Fibroblast of skin of abdomen (primary cell): ENCODE measurements at places on chromosomes 16 and 17.
A peak's percentile ranks its signal among the peaks of the same experiment; 100 is the strongest.

DNA sequence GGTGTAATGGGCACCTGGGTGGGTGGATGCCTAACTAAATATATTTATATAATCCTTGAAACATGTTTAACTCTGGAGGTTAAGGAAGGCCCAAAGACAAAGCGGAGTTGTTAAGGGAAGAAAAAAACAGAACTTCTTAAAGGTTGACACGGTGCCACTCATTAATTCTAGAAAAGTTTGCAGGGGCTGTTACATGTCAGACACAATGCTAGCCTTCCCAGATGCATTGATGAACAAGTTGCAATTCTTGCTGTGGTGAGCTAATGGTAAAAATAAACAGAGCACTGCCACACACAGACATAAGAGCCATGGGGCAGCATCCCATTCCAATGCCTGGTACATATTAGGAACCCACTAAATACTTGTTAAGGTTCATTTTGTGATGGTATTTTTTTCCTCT, 109.5 kb downstream of the CDH13 start:
- no peak for DNase-seq

GRCh38 chr17:21194226-21194625, 19.7 kb downstream of the TMEM11 start:
- no peak for DNase-seq

- no peak for DNase-seq
Measured at GRCh38 chr16:85309656-85310587, 197.7 kb upstream of the CIBAR2 start.

- no peak for DNase-seq
Measured at GRCh38 chr17:30567231-30568116, 90.3 kb downstream of the GOSR1 start.

- no peak for DNase-seq
Measured at GRCh38 chr17:31531336-31531980, 140.0 kb downstream of the RAB11FIP4 start.

GRCh38 chr17:14921936-14922335, 343.2 kb downstream of the PMP22 start:
- no peak for DNase-seq

DNA sequence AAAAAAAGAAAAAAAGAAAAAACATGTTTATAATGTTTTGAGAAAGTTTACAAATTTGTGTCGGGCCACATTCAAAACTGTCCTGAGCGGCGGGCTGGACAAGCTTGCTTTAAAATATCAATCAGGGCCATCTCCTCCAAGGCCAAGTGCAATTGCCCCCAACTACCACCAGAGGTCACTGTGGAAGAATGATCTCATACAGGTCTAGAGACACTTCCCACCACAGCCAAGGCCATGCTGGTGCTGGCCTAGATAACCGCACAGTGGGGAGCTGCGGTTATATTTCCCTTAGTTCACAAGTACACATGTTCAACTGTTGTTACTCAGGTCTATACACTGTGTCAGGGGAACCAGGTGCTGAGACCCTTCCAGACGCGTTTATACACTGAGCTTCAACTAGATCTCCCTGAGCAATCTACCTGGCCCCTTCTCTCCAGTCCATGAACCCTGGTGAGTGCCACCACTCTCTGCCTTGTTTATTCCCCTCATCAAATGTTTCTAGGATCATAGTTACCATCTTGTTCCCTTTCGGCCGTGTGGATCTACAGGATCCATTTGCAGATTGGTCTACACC, 83.8 kb upstream of the CCL2 start:
- peak; percentile 42 for DNase-seq

DNA sequence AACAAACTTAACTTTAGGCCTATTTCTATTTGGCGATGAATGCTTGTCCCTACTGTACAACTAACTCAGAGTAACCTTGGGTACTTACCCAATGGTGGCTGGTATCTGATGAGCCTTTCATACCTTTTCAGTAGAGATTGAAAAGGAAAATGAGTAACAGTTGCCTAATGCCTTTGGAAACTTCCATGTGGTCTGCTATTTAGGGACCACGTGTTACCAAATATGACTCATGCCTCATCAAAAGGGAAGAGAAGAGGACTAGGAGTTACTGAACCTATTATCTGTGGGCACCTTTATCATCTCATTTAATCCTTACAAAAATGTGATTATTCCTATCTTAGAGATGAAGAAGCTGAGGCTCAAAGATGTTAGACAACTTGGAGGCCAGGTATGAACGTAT, 8.1 kb downstream of the MYOCD start:
- peak; percentile 27 for DNase-seq

GRCh38 chr16:11393861-11394592, 48.8 kb downstream of the RMI2 start:
- DNase-seq = no peak

DNA sequence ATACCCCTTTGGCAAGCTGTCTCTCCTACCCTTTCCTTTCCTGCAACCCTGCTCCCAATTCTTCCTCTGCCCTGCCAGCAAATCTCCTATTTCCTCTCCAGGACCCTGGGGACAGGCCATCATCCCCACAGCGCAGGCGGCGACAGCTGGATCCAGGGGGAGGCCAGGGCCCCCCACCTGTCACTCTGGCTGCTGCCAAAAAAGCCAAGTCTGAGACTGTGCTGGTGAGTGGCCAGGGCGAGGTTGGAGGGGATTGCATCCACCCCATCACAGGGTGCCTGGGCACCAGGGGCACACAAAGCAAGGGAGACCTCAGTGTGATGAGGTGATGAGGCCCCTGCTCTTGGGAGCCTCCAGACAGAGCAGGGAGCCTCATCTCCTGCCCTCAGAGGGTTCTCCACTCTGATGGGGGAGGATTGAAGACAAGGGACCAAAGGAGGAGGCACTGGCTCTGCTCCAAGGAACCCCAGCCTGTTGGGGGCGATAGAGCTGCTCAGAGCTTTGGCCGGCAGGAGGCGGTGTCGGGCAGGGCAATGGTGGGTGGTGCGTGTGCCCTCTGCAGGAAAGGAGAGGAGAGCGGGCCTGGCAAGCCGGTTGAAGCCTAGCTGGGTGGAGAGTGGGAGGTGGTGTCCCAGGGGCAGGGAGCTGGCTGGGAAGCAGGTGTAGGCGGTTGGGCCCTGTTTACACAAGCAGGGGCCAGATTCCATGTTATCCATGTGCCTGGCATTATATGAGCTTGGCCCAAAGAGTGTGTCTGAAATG, 15.6 kb upstream of the PDK2 start:
- DNase-seq = no peak

DNA sequence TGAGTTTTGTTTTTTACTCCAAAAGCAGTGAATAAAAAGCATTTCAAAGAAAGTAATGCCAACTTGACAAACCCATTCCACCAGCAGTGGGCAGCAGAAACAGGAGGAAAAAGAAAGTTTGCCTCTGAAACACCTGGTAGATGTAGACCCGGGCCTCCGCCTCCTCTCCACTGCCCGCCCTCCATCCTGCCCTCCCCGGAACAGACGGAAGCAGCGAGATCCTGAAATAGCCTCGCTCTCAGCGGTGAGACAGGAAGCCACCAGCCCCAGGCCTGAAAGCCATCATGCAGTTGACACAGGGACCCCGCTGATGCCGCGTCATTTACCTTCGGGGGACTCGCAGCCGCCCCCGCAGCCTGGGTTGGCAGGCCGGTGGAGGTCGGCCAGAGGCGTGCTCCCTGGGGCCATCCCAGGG, 67.8 kb downstream of the C16orf78 start:
- no peak for DNase-seq

- DNase-seq = peak; percentile 86
Measured at GRCh38 chr17:54948380-54948779, 20.1 kb downstream of the COX11 start.

- DNase-seq = no peak
Measured at GRCh38 chr17:76727745-76728456, 1.3 kb downstream of the METTL23 start.

- peak; percentile 75 for DNase-seq
Measured at GRCh38 chr16:87582216-87582965, 19.9 kb upstream of the JPH3 start.

GRCh38 chr16:5069854-5070253, 1.8 kb upstream of the ALG1 start:
- no peak for DNase-seq

GRCh38 chr16:66750279-66751052, 943 bp downstream of the DYNC1LI2 start:
- no peak for DNase-seq

DNA sequence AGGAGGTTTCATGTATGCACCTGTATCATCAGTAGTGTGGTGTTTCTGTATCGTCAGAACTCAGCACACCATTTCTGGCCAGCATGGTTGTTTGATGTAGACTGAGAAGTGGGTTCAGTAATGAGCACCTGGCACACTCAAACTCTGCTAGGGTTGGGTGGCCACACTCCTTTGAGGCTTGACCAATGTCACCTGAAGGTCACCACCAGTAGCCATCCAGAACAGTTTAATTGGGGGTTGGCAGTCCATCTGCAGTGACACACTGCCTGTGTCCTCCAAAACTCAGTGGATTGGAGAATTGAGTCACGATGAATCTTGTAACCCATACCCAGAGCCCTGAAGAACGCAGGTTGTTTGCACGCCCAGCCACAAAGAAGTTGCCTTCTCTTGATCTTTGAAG, 86.8 kb upstream of the HSBP1 start:
- DNase-seq = no peak

DNA sequence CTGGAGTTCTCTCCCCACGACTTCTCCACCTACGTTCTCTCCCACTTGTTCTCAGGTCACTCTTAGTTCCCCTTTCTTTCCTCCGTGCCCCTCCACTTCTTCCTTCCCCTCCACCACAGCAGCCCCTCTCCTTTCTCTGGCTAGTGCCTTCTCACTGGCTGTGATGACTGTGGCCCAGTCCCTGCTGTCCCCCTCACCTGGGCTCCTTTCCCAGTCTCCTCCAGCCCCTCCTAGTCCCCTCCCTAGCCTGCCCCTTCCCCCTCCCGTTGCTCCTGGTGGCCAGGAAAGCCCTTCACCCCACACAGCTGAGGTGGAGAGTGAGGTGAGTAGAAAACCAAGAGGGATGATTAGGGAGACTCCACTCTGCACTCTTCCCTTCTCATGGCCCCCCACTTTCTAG, 3.4 kb downstream of the COA3 start:
- DNase-seq = no peak

GRCh38 chr16:61323456-61323855, 712.8 kb downstream of the CDH8 start:
- DNase-seq = no peak

- no peak for DNase-seq
Measured at GRCh38 chr16:27316038-27316680, 2.4 kb downstream of the IL4R start.

GRCh38 chr16:56211435-56211981, 20.2 kb downstream of the GNAO1 start:
- peak; percentile 46 for DNase-seq
